Pancreas (tissue), 10 donors: ENCODE measurements at places on chromosomes 6 and 20.

DNA sequence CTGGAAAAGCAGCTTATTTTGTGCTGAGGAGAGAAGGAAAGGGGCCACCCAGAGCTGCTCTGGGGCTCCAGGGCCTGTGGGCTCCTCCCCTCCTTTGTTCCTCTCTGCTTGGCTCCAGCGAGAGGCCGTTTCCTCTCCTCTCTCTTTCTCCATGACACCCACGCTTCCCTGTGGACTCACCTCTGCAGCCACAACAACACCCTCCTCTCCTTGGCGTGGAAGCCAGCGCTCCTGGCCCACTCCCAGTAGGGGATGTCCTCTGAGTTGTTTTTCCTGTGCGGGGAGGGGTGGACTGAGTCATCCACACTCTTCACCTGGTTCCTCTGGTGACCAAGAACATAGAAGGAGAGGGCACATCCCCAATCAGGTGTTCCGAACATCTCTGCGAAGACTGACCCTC is 4.9 kb upstream of the CDSN start:
- no peak for DNase-seq

- DNase-seq: no peak
Measured at GRCh38 chr20:57244627-57245214, 21.7 kb downstream of the BMP7 start.

GRCh38 chr6:70186461-70186860 is 116.4 kb downstream of the COL9A1 start:
- DNase-seq: no peak

- DNase-seq: no peak
Measured at GRCh38 chr6:42787063-42787472, 5.2 kb downstream of the BICRAL start.

DNA sequence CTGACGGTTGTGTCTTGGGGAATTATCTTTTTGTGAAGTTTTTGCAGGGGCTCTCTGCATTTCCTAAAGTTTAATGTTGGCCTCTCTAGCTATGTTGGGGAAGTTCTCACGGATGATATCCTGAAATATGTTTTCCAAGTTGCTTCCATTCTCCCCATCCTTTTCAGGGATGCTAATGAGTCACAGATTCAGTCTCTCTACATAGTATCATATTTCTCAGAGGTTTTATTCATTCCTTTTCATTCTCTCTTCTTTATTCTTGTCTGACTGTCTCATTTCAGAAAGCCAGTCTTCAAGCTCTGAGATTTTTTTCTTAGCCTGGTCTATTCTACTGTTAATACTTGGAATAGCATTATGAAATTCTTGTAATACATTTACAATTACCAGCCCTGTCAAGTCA is 61.3 kb downstream of the UNC5CL start:
- no peak for DNase-seq

DNA sequence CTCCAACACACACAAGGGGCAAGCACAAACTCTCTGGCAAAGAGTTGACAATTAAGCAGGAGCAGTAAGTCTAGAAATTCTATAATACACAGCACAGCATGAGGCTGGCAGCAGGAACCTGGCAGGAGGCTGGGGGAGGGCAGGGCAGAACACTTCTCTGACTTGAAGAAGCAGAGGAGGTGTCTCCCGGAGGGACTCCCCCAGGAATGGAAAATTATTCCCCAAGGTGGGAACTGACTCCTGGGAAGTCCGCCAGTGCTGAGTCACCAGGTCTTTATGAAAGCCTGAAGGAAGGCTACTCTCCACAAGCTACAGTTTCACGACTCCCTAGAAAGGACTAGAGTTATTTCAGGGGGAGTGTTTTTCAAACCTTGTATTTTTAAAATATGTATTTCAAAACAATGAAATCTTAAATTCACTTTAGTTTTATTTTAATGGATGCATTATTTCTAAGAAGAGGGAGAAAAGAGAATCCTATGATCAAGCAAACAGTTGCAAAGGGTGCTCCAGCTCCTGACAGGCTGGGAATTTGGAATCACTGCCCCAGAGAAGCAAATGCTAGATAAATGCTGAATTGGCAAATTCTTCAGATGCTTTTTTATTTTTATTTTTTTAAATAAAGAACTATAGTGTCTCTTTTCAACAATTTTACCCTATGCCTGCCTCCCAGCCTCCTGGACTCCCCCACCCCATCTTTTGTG is 192.8 kb downstream of the LY86 start:
- DNase-seq: peak; percentile 33

- no peak for DNase-seq
Measured at GRCh38 chr6:99501762-99502161, 13.5 kb downstream of the USP45 start.

DNA sequence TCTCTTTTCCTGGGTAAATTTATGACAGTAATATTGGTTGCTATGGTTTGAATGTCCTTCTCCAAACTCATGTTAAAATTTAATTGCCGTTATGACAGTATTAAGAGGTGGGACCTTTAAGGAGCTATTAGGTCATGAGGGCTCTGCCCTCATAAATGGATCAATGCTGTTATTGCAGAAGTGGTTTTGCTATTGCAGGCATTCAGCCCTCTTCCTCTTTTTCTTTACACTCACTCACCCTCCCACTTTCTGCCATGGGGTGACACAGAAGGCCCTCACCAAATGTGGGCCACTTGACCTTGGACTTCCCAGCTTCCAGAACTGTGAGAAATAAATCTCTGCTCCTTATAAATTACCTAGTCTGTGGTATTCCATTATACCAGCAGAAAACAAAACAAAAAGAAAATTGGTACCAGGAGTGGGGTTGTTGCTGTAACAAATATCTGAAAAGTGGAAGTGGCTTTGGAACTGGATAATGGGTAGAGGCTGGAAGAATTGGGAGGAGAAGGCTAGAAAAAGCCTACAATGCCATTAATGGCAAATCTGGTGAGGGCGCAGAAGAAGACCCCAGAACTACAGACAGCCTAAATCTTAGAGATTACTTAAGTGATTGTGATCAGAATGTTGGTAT is 24.8 kb upstream of the IGF2R start:
- DNase-seq: no peak

DNA sequence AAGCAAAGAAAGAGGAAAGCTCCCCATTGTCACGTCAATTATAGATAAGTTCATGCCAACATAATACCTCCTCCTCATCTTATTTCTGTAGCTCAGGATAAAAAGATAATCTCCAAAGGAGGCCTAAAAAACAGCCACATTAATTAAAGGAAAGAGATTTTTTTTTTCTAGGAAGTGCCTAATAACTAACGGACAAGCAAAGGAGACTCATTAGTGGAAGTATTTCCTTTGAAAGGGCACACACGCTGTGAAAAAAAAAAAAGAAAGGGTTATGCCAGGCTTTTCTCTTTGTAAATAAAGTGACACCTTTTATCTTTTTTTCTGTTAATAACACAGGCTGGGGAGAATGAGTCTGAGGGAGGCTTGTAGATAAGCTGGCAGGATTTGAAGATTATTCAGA is 55.7 kb downstream of the PCSK2 start:
- no peak for DNase-seq

DNA sequence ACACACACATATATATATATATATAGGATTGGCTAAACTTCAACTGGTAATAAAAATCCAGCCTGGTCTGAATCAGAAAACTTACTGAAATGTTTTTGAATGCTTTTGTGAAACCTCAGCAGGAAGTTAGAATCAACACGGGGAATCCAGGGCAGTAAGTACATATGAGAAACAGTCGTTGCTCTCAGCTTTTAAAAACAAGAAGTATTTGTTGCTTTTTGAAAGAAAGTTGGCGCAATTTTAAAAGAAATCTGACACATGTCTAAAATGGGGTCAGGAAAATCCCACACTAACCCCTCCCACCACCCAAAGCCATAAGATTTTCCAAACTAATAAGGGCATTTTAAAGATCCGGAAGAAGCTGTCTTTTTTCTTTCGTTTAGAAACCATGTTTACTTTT is 11.5 kb upstream of the CCDC170 start:
- DNase-seq: no peak

DNA sequence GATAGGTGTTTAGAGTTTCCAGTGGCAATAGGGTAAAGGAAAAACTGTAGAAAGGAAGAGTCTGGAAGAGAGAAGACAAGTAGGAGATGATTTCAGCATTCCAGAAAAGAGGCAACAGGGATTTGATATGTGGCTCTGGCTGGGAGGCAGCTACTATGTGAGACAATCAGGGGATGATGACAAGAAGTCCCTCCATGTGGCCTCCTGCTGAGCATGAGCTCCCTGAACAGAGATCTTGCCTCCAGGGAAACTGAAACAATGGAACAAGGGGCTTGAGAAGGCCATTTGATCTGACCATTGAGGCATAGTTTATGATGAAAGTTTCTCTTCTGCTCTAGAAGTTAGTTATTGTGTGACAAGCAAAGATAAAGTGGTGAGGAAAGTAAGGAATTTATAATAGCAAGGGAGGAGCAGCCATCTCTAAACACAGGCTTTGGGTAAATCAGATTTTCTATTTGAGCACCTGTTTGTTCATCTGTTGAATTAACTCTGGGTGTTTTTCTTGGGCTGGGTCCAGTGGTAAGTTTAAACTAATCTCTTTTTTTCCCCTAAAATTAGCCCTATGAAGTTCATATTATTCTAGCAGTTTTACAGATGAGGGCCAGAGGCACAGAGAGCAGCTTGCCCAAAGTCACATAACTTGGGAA is 3.0 kb upstream of the GPX5 start:
- no peak for DNase-seq

DNA sequence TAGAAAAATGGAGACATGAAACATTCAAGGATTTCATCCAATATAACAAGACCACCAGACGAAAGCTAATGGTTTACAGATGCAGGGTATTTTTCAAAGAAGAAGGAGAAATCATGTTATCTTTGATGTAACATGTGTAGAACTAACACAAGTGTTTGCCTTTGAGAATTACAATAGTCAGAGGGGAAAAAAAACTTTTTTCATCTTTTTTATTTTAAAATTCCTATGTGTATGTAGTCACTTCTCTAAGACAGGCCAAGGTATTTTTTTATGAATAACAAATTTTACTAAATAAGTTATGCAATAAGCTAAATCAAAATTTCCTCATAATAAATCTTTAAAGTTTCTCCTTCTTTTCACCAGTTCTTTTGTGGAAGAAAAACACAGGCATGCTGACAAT is 161.4 kb downstream of the PDE7B start:
- DNase-seq: no peak

GRCh38 chr6:146028252-146028795 is 538 bp upstream of the GRM1 start:
- DNase-seq: peak; percentile 90

- no peak for DNase-seq
Measured at GRCh38 chr20:46900086-46900485, 5.4 kb downstream of the EYA2 start.

GRCh38 chr20:17559338-17559737 is 10.5 kb upstream of the DSTN start:
- no peak for DNase-seq

GRCh38 chr20:63290677-63291472 is 2.1 kb upstream of the COL20A1 start:
- peak; percentile 26 for DNase-seq

GRCh38 chr6:126628125-126628524 is 288.2 kb downstream of the CENPW start:
- no peak for DNase-seq

DNA sequence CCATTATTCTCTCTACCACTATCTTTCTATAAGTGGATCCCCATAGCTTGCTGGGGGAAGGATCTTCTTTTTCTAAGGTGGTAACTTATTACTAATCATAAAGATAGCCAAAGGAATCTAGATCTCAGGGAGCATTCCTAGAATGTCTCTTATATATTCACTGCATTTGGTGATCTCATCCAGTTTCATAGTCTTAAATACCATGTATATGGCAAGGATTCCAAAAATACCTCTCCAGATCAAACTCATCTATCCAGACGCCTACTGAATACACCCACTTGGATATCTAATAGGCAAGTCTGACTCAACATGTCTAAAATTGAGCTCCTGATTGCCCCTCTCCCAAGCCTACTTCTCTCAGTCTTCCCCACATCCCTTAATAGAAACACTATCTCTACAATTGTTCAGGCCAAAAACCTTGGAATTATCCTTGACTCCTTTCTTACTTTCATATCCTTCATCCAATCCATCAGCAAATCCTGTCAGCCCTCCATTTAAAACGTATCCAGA is 264.4 kb downstream of the HACE1 start:
- DNase-seq: no peak

GRCh38 chr6:159373670-159374069 is 204.5 kb downstream of the FNDC1 start:
- no peak for DNase-seq

GRCh38 chr6:54706391-54706790 is 140.2 kb upstream of the FAM83B start:
- no peak for DNase-seq

DNA sequence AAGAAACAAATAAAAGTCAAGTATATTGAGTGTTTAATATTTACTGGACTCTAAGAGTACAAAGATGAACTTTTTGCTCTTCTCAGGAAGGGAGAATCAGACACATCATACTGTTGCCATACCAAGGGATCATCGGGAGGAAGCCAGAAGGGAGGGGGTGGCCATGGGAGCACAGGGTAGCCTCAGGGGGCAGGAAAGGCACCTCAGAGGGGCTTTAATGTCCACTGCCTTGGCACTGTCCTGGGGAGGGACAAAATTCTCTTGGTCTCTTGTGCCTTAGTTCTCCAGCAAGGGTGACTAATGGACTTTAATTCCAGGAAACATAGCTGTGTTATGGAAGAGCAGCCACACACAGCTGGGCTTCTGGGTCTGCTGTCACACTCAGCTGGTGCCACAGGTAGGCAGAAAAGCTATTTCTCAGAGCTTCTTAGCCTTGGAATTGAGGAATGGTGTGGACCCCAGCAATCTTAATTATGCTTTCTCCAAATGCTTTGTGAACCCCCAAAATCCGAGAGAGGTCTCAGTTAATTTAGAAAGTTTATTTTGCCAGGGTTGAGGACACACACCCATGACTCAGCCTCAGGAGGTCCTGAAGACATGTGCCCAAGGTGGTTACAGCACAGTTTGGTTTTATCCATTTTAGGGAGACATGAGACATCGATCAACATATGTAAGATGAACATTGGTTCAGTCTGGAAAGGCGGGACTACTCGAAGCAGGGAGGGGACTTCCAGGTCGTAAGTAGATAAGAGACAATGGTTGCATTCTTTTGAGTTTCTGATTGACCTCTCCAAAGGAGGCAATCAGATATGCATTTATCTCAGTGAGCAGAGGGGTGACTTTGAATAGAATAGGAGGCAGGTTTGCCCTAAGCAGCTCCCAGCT is 53.2 kb downstream of the MRAP2 start:
- DNase-seq: no peak
